Ammon's horn (tissue), 1 donor: ENCODE measurements at places on chromosomes 13 and 19.
A peak's percentile ranks its signal among the peaks of the same experiment; 100 is the strongest.

DNA sequence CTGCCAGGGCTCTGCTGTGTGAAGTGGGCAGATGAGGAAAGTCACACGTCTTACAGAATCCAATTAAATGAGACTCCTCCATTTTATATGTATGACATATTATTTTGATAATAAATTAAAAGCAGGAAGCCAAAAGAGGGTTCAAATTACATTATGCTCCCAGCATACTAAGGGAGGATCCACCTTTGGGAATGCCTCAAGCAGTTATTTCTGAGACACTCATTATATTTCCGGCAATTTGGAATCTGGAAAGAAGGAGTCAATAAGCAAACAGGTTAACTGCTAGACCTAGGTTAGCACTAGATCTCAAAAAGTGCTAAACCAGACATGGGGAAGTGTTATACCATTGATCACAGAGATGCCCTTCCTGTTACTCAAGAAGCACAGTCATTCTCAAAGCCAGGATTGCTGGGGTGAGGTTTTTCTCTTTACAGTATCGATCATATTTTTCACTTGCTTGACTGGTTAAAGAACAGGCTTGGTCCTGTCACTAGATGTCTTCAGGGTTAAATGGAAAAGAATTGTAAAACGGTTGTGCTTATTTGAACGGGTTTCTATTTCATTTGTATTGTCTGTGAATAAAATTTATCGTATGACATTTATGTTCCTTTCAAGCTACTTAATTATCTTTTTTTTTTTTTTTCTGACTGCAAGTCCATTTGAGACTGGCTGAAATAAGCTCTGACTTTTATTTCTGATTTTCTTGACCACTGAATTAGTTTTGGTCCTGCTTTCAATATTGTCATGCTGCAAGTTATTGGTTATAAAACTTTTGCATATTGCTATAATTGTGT, 523.2 kb downstream of the KLF12 start:
- no peak for DNase-seq

- DNase-seq: no peak
These were observed 873.8 kb downstream of the SLITRK6 start for GRCh38 chr13:84925443-84925842.

DNA sequence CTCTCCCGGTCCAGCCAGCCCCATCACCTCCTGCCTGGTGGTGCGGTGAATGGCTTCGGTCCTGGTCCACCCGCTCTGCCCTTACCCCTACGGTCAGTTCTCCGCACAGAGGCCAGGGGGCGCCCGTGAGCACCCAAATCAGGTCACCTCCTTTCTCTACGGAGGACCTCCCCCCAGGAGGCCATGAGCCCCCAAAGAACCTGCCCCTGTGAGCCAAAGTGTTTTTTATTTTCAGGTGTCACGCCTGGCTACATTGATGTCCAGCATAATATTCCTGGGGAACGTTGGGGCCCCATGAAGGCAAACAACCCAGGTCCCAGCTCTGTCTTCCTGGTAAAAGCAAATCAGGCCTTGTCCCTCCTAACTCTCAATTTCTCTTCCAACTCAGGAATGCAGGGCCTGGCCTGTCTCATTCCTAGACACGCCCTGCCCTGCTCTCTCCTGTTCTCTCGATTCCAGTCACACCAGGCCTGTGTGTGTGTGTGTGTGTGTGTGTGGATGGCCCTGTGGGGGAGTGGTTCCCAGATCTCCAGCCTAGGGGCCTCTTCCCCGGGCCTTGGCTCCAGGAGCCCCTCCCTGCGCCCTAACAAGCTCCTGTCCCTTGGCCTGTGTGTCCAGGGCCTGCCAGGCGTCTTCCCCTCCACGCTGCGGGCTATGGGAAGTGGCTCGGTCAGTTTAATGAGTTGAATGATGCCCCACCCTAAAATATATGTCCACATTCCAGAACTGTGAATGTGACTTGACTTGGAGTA, 9.7 kb upstream of the GIPC1 start:
- no peak for DNase-seq

DNA sequence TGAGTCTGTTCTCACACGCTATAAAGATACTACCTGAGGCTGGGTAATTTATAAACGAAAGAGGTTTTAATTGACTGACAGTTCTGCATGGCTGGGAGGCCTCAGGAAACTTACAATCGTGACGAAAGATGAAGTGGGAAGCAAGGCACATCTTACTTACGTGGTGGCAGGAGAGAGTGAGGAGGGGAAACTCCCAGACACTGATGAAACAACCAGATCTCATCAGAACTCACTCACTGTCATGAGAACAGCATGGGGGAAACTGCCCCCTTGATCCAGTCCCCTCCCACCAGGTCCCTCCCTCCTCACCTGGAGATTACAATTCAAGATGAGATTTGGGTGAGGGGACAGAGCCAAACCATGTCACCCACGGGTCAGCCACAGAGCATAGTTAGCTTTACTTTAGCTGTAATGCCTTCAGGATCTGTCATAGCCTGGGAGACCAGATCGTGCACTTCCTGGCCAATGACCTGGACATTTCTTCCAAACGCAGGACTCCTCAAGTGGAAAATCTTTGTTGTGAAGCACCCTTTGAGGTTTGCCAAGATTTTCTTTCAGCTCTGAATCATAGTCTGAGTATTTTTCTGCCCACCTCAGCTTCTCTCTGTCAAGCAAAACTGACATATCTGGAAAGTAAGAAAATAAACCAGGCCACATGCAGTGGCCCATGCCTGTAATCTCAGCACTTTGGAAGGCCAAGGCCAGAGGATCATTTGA, 25.2 kb upstream of the HIF3A start:
- no peak for DNase-seq

GRCh38 chr13:96730676-96731075, 263.6 kb downstream of the OXGR1 start:
- no peak for DNase-seq

DNA sequence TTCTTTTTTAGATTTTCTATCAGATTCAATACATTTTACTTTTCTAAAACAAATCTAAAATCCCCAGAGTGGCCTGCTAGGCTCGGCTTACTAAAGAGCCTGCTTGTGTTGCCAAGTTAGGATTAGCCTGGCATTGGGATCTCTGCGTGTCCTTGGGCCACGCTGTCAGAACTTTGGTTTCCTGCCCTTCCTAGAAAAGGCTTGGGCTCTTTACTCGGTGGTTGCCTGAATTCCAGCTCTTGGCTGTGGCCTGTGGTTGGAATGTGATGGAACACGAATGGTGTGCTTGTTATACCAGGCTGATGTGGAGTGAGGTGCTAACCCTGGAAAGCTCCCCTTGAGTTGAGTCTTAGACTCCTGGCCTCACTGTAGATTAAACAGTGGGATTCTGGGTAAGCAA, 8.5 kb downstream of the SPATA13 start:
- DNase-seq: no peak

- no peak for DNase-seq
These were observed 6.4 kb downstream of the GNA15 start for GRCh38 chr19:3142292-3142670.

- no peak for DNase-seq
These were observed 107.0 kb downstream of the ZNF536 start for GRCh38 chr19:30479231-30479630.

DNA sequence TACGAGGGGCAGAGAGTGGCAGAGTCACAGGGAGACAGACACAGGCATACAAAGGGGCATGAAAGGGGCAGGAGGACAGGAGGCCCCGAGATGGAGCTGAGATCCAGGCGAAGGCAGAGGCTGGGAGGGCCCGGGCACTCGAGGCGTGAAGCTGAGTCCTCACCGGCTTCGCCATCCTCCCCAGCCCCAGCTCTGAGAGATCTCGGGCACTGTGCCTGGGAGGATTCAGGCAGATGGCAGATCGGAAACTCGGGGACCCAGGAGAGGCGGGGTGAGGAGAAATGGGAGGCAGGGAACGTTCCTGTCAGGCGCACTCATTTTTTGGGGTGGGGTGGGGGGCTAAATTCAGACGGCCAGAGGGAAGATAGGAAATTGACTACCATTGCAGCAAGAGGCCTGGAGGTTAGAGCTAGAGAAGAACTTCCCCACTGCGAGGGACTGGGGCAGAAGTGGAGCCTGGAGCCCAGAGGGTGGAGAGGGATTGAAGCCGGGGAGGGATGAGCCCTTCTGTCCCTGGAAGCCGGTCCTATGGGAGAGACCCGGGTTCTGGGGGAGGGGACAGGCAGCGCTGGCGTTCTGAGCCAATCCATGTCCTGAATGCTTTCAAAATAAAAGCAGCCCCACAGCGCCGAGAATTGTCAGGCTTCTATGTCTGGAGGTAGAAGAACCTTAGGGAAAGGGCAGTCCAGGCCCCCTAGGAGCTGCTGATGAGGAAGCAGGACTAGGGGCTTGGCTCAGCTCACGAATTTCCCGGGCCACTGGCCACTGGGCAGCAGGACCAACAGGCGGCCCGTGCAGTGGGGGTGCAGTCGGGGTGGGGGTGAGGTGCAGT, 12.6 kb downstream of the LRRC4B start:
- DNase-seq: no peak

DNA sequence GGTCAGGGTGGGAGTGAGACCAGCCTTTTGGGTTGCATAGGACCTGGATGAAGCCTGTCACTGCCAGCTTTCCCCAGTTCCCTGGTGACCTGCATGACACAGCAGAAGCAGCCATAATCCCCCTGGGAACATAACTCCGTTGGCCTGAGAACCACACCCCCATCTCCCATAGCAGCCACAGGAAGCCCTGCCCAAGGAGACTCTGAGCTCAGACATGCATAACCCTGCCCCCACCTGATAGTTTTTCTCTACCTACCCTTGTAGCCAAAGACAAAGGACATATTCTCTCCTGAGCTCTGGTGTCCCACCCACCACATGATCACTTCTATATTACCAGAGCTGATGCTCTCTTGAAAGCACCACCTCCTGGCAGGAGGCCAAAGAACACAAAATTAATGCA, 413.5 kb upstream of the HTR2A start:
- DNase-seq: no peak

- no peak for DNase-seq
These were observed 12.5 kb downstream of the CRTC1 start for GRCh38 chr19:18696023-18696422.

DNA sequence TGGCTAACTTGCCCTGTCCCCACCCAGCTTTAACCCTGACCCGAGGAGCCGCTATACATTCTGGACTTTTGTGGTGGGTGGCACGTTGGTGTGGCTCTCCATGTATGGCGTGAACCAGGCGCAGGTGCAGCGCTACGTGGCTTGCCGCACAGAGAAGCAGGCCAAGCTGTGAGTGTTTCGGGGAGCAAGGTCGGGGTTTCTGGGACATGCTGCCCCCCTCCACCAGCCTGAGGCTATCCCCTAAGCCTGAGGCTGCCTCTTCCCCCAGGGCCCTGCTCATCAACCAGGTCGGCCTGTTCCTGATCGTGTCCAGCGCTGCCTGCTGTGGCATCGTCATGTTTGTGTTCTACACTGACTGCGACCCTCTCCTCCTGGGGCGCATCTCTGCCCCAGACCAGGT, 6.0 kb downstream of the SLC5A5 start:
- no peak for DNase-seq

GRCh38 chr13:60479273-60479672, 82.3 kb downstream of the TDRD3 start:
- DNase-seq: no peak

DNA sequence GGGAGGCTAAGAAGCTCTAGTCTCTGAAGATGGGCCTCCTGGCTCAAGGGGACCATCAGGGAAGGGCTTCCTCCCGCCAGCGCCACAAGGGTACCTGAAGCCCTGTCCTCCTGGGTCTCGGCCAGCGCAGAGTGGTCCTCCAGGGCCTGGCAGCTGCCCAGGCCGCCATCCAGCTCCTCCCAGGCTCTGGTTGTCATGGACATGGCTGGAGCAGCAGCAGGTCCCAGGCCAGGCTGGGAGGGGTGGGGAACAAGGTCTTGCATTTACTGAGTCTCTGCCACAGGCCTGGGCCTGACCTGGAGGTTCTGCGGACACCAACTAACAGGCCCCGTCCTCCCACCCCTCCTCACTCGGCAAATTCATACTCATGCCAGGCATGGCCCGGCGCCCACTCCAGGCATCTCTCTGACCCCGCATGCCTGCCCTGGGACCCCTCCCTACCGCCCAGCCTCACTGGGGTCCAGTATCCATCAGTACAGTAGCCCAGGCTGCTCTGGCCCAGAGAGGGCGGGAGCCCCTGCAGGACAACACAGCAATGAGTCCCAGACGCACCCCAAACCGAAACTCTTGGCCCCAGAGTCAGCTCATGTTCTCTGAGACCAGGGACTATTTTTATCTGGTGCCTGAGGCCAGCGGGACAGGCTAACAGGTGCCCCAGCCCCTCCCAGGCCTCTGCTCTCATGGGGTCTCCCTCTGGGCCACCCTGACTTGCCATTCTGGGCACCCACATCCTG, 938 bp downstream of the JSRP1 start:
- DNase-seq: no peak

- peak; percentile 66 for DNase-seq
These were observed 38.6 kb downstream of the TNFRSF19 start for GRCh38 chr13:23608701-23609413.

GRCh38 chr19:18233224-18233825, 7.1 kb upstream of the PDE4C start:
- peak; percentile 21 for DNase-seq

- DNase-seq: peak; percentile 83
These were observed 10.7 kb upstream of the PABPC3 start for GRCh38 chr13:25085125-25085742.

GRCh38 chr19:34788074-34788473, 15.1 kb upstream of the ZNF599 start:
- no peak for DNase-seq

GRCh38 chr13:106089261-106089980, 446.0 kb downstream of the EFNB2 start:
- DNase-seq: peak; percentile 49

GRCh38 chr19:11152318-11153062, 3.1 kb downstream of the SPC24 start:
- no peak for DNase-seq

- DNase-seq: no peak
These were observed 1.5 kb downstream of the ILF3 start for GRCh38 chr19:10655457-10656312.

DNA sequence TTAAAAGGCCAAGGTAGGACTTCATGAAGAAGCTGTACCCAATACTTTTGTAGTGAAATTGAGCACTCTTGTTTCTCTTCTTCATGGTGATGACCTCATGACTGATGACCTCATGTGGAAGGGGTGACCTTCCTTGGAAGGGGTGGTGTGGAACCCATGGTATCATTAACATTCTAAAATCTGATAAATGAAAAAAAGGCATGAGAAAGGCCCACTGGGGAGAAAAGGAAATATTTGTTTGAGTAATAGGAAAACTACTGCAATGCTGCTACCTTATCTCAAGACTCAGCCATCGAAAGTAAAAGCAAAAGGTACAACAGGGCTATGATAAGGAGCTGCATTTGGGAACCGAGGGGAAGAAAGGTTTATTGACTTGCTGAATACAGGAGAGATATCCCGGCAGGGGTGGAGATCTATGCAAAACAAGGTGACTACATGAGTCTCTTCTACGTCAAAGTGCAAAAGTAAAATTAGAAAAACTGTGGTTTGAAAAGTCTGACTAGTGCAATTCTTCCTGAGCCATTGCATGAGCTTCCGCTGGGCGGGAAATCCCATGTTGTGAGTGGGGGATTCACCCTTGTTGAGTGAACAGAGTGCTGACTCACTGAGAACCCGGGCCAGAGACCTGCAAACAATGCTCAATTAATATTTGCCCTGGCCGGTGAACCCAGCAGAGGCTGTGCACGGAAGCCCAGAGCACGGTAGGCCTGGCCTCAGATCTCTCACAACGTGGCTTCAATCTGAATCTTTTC, 138.9 kb upstream of the RFC3 start:
- DNase-seq: peak; percentile 36

GRCh38 chr19:19480688-19481087, 34.7 kb downstream of the TSSK6 start:
- no peak for DNase-seq

- DNase-seq: no peak
These were observed 28.1 kb downstream of the RANBP3 start for GRCh38 chr19:5949792-5950305.
